Aorta (tissue), 5 donors: ENCODE measurements at places on chromosomes 3 and 15. TPM values are rescaled to one million over a fixed set of nuclear protein-coding genes. Genes with fewer than 3 reads are reported as not detected.

Gene CCDC174
- polyA plus RNA-seq, result 21.4 TPM

Gene EPHB1
- 0.31 TPM for polyA plus RNA-seq

Gene ZNF639
- polyA plus RNA-seq, result 30.2 TPM

Gene ZNF609
- 5.4 TPM for polyA plus RNA-seq

Gene USP3
- polyA plus RNA-seq, result 28.9 TPM

- no peak overlapping the region for H3K4me3 ChIP-seq
- H3K27ac ChIP-seq, result no peak overlapping the region
- H3K4me1 ChIP-seq, result no peaks in the 10 kb centered on the region
- H3K36me3 ChIP-seq, result no peaks in the 10 kb centered on the region
These were observed 796.8 kb downstream of the AGBL1 start for GRCh38 chr15:86876387-86876944.

GRCh38 chr3:13477943-13478342, 2.2 kb upstream of the HDAC11 start:
- peak; percentile 33 for DNase-seq
- H3K4me1 ChIP-seq, result no peaks in the 10 kb centered on the region

- H3K27me3 ChIP-seq, result no peaks in the 10 kb centered on the region
- DNase-seq, result no peak
- no peak overlapping the region for H3K4me3 ChIP-seq
- H3K4me1 ChIP-seq, result peaks cover 2% of the 10 kb centered on the region
These were observed 632.2 kb downstream of the FOXP1 start for GRCh38 chr3:70951316-70951715.

DNA sequence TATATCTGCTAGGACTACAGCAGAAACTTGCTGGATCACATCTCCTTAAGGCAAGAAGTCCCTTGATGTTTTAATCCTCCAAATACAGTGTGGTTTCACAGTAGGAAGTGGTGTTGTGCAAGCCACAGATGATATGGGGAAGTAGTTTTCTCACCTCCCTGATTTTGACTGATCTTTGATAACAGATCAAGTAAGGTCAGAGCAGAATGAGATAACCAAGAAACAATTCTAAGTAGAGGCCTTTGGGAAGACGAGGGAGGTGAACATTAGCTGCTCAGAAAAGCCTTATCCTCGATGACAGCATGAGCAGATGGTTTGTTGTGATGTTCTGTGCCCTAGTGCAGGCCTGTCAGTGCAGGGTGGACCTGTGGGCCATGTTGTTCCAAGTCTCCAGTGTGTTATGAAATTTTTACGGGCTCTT, 61.3 kb downstream of the RIOX2 start:
- no peak overlapping the region for H3K4me3 ChIP-seq
- no peak overlapping the region for H3K27ac ChIP-seq
- no peaks in the 10 kb centered on the region for H3K27me3 ChIP-seq

DNA sequence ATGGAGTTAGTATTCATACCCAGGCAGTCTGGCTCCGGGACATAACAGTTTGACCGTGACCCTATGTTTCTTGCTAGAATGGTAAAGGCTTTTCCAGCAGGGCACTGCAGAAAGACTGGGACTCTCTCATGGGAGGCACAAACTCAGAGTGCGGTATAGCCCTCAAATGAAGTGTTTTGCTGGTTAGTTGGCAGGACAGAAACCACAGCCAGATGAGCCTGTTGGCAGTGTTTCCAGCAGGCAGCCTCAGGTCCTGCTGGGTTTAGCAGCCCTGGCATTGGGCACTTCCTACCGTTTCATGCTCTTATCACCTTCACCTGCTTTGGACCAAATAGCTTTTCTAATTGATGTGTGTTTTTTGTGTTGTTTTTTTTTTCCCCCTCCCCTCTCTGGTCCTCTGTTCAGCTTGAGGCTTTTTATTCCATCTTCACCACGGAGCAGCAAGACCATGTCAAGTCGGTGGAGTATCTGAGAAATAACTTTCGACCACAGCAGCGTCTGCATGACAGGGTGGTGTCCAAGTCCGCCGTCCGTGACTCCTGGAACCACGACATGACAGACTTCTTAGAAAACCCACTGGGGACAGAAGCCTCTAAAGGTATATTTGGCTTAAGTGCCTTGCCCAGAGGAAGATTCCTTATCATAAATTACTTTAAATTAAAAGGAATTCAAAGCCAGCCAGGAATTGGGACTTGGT, 205.6 kb downstream of the FEZF2 start:
- no peaks in the 10 kb centered on the region for H3K36me3 ChIP-seq
- no peaks in the 10 kb centered on the region for H3K4me1 ChIP-seq
- no peak overlapping the region for H3K4me3 ChIP-seq
- DNase-seq, result no peak
